ENCODE measurements at places on chromosomes 16 and 17.

- DNase-seq, result no peak
These were observed 35.1 kb upstream of the SREBF1 start for GRCh38 chr17:17871913-17872312.

DNA sequence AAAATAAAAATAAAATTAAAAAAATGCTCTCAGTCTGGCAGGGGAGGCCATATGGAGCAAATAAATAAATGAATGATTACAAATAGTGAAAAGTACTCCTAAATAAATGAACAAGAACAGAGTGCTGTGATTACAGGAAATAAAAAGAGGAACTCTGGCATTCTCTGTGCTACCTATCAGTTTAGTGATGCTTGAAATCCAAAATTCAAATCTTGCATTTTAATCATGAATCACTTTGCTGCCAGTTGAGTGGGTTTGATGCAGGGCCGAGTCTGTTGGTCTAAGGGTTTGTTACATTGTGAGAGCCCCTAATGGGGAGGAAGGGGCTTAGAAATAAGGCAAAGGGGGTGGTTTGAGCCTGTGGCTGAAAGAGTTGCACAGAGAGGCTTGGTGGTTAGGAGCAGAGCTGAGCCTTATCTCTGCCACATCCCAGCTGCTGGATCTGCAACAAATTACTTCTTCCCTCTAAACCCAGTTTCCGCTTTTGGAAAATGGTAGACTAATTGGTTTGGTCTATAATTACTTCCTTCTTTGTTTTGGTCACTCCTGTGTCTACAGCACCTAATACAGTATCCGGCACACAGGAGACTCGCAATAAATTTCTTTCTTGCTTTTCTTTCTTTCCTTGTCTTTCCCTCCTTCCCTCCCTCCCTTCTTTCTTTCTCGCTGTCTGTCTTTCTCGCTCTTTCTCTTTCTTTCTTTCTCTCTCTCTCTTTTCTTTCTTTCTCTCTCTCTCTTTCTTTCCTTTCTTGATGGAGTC, 6.3 kb upstream of the ABCC1 start:
- DNase-seq, result no peak

GRCh38 chr17:34475296-34475695, 104.1 kb upstream of the TMEM132E start:
- DNase-seq, result no peak

- no peak for DNase-seq
These were observed 79.5 kb downstream of the CA4 start for GRCh38 chr17:60229188-60229802.

- DNase-seq, result no peak
These were observed 5.8 kb downstream of the ASB16 start for GRCh38 chr17:44176257-44176656.

DNA sequence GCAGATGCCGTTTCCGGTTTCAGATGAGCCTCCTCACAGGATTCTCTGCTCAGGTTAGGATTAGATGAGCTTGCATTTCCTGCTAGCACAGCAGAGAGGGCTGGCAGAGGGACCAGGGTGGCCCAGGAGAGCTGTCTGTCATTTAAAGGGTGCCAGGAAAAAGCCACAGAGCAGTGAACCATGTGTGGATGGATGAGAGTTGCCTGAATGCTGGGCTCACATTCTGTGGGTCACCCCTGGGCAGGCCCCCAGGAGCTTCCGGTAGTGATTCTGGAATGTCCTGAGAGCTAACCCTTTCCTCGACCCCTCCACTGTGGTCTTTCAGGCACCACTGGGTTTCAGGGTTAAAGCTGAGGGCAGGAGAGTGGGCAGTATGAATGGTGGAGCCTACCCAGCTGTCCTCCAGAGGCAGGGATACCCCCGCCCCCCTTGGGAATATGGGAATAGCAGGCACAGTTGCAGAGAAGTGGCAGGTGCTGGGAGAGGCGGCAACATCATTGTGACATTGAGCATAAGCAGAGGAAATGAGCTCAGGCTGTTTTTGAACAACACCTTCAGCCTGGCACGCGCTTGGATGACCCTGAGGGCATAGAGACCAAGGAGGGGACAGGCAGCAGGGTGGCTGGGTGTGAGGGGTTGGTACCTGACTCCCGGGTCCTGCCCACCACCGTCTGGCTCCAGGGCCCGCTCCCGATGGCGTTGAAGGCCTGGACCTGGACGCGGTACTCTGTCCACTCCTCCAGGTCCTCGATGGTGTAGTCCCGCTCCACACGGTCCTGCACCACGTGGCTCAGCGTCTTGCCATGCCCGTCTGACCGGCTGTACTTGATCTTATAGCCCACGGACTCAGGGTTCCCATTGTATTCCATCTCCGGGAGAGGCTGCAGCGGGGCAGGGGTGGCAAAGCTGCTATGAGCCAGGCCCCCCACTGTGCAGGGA, 83.0 kb upstream of the CDC42EP4 start:
- DNase-seq, result no peak

GRCh38 chr16:3246002-3246401, 10.4 kb downstream of the MEFV start:
- no peak for DNase-seq

DNA sequence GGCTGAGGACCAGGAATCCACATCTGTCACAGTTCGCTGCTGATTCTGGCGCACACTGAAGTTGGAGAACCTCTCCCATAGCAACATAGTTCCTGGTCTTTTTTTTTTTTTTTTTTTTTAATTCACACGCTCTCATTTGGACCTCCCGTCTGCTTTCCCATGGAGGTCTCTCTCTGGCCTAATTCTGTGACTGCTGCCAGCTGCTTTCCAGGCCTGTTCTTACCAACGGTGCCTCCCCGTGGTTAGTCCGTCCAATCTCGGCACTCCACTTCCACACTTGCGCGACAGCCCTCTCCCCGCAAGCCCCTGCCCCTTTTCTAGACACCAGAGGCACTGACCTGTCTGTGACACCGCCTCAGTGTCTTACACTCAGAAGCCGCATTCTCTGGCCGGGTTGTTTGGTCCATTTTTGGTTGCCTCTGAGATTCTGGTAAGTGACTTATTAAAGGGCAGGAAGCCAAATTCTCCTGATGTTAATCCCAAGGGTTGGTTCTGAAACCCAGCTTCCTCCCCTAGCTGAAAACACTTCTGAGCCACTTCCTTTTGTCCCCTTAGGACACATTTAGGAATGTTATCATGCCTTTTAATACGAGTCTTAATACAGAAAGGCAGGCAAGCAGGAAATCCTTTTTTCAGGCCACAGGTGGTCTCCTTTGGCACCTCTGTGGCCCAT, 1.1 kb upstream of the AKTIP start:
- DNase-seq, result no peak

DNA sequence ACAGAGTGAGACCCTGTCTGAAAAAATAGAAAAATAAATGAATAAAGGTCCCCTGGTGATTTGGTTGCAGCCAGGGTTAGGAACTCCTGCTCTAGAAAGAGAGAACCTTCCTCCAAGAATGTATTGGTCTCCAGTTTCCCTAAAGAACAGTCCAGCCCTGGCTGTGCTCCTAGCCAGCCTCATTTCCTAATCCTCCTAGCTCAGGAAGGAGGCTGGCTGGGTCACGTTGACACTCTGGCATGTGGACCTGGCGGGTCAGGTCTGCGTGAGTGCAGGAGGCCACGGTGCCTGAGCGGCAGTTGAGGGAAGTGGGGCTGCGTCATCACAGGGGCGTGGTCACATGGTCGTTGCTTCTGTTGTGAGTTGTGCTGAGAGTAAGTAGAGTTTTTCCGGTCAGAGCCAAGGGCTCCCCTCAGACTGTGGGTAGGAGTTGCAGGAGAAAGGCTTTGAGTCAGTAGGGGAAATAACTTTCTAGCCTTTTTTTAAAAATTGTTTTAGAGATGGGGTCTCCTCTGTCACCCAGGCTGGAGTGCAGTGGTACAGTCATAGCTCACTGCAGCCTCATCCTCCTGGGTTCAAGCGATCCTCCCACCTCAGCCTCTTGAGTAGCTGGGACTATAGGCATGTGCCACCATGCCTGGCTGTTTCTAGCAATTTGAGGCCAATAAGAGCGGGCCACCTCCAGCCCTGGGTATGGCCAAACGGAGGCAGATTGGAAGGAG, 194.0 kb upstream of the CIBAR2 start:
- no peak for DNase-seq

DNA sequence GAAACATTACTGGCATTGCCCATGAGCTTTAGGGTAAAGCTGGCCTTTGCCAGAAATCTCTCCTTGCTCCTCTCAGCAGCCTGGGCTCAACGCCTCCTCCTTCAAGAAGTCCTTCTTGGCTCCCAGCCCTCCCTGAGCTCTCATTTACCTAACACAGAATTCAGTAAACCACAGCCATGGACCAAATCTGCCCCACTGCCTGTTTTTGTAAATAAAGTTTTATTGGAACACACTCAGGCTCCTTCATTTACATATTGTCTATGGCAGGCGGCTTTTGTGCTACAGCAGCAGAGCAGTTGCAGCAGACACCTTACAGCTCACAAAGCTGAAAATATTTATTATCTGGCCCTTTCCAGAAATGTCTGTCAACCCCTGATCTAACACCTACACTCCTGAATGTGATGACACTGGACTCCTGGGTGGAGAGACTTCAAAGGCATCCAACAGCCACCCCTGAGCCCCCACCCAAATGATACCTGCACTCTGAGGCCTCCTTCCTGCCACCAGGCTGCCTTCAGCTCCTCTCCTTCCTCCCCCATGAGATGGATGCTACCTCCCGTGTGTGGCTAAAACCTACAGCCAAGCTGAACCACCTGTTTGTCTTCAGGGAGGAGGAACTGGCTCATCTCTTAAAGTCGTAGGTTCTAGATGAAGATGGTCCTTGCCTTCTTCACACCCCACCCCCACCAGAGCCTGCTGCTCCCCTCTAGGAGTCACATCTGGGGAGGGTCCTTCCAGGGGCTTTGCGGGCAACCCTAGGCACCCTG, 41.6 kb downstream of the PIMREG start:
- DNase-seq, result no peak

DNA sequence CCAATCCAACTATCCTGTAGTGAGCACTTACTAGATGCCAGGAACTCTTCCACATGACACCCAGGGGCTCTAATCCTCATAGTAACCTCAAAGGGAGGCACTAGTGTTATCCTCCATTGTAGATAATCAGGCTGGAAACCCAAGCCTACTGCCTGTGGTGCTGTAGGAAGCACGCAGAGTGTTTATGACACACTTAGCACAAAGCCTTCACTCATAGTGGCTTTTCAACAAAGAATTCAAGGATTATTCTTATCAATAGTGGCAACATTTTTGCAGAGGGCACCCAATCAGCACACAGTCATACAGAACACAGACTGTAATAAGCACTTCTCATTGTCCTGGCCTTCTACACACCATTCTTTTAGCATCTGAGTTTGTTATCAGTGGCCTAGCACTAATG, 18.5 kb upstream of the SOX9 start:
- DNase-seq, result no peak

GRCh38 chr16:69376393-69377059, 9.3 kb downstream of the TERF2 start:
- DNase-seq, result no peak

DNA sequence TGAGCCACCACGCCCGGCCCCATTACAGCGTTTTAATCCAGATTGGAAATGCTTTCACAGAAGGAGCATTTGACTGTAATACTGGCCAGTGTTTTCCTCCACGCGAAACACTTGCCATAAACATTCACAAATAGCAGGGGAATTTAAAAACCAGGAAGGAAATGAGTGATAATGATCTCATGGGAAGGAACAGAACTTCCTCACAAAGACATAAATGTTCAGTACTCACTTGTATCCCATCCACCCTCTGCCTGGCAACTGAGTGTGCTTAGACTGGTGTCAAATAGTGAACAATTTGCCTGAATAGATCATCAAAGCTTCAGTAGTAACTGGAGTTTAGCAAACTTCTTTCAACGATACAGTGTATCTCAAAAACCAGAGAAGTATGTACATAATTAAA, 54.1 kb downstream of the PSMD12 start:
- DNase-seq, result no peak

GRCh38 chr16:88649924-88650748, 717 bp downstream of the CYBA start:
- DNase-seq, result no peak

GRCh38 chr16:66236301-66236700, 130.2 kb upstream of the CDH5 start:
- no peak for DNase-seq

DNA sequence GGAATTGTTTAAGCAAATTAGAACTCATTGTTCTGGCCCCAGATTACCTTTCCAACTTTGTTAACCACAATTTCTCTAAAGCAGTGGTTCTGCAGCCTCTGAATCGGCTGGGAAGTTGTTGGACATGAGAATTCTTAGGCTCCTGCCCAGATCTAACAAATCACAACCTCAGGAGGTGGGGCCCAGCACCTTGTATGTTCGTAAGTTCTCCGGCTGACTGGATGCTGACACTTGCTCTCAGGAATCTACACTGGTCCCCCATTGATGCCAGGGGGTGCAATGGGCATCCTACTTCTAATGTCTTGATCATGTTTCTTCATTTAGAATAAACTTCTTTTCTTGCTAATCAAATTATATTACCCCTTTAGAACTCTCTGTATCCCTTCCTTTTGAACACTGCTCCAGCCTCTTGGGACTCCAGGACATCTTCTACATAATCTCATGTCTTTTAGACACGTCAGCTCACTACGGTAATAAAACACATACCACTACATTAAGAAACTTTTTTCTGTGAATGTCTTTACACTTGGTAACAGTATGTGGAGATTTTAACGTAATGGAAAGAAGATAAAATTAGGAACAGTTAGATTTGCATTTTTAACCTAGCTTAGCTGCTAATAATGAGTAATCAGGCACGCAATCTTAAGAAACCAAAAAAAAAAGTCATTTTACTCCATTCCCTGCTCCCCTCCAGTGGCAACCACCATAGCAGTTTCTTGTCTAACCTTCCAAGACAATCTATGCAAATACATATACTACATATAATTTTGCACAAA, 143.2 kb downstream of the ITFG1 start:
- no peak for DNase-seq

DNA sequence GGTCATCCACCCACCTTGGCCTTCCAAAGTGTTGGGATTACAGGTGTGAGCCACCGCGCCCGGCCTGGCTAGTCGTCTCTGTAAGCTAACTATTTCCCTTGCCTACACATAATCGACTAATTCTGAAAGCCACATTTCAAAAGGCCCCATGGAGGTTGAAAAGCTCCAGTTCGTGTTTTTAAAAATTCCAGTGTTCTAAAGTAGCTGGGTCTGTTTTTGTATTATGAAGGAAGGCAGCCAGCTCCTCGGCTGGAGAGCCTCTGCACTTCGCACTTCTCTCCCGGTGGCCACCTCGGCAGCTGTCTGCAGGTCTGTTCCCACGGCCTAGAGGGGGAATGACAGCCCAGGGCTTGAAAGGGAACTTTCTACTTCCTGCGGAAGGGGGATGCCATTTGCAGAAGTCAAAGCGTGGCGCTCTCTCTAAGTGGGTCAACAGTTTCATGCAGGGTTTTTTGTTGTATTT, 16.9 kb downstream of the HASPIN start:
- DNase-seq, result no peak

DNA sequence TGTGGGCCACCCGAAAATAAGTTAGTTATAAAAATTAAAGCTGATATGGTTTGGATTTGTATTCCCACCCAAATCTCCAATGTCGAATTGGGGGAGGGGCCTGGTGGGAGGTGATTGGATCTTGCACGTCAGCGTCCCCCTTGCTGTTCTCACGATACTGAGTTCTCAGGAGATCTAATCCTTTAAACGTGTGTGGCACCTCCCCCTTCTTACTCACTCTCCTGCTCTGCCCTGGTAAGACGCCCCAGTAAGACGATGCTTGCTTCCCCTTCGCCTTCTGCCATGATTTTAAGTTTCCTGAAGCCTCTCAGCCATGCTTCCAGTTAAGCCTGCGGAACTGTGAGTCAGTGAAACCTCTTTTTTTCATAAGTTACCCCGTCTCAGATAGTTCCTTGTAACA, 35.4 kb downstream of the SYCE1L start:
- DNase-seq, result no peak

GRCh38 chr17:40352779-40353394, 11.7 kb downstream of the GJD3 start:
- no peak for DNase-seq

- DNase-seq, result no peak
These were observed 7.9 kb upstream of the SLFN14 start for GRCh38 chr17:35568561-35568960.

Data from D721Med (cell line).